Aorta (tissue), 5 donors: ENCODE measurements at places on chromosomes 6 and 20.
A peak's percentile ranks its signal among the peaks of the same experiment; 100 is the strongest.

GRCh38 chr20:40427026-40427425, 262.0 kb downstream of the MAFB start:
- no peak for DNase-seq

DNA sequence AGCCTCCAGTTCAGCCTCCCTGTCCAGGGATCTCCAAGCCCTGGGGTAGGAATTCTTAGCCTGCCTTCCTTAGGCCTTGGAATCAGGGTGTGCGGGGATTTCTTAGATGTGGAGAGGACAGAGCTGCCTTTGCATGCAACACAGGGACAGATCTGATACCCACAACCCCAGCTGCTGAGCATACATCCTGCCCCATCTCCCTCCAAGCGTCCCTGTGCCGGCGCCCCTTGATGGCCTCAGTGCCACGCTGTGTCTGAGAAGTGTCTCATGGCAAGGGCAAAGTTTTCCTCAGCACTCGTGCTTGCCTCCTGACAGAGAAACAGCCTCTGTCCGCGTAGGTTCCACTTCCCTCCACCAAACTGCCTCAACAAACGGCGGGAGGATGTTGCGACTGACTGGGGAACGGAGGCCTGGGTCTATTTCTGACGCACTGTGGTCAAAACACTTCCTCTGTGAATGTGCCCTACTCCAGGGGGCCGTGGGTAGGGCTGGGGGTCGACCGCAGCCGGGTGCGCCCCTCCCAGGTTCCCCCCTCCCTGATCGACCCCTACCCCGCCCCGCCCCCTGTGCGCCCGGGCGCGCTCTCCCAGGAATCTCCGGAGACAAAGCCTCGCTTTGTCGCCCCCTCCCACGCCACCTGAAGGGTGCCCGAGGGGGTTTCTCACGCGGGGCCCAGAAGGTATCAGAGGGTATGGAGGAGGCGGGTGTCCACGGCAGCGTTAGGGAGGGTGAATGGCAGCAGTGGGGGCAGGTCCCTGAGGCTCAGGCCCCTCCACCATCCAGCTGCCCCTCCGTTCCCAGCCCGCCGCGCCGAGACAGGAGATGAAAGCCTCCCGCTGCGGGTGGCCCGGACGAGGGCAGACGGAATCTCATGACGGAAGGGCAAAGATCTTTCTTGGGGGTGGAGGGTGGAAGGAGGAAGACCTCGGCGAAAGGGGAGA, 806 bp downstream of the MICAL1 start:
- peak; percentile 84 for DNase-seq

DNA sequence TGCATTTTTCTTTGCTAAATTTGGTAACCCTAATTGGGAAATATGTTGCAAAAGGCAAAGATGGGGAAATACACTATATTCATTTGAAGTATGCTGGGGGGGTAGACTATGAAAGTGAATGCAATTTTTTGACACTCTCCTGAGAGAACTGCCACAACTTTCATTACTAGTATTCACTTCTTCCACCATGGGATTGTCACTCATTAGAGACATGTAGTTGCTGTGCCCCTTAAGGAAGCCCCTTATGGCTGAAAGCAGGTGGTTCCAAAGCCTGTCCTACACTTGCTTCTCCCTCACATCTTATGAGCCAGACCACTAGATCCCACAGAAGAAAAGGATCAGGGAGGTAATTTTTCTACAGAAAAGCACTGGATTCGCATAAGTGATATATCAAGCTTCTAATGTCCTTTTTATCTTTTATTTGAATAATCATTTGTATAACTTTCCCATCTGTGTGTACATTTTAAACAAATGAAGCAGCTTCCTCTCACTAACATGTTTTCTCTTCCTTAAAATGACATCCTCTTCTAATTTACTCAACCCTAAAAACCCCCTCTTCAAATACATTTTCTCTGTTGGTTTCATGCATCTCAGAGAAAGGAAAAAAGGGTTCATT, 83.8 kb downstream of the GCLC start:
- DNase-seq, result no peak

GRCh38 chr6:57158658-57159057, 13.5 kb upstream of the BAG2 start:
- DNase-seq, result no peak

- DNase-seq, result no peak
Measured at GRCh38 chr6:49732781-49733180, 11.4 kb downstream of the CRISP3 start.

GRCh38 chr6:77097940-77098339, 365.4 kb downstream of the HTR1B start:
- no peak for DNase-seq

GRCh38 chr6:79215213-79215824, 19.2 kb downstream of the HMGN3 start:
- peak; percentile 38 for DNase-seq

- no peak for DNase-seq
Measured at GRCh38 chr6:13120483-13121482, 207.6 kb downstream of the TBC1D7 start.
